ENCODE measurements at places on chromosomes 6 and 20.

- no peak for DNase-seq
These were observed 64.7 kb downstream of the TBC1D7 start for GRCh38 chr6:13263669-13264068.

- DNase-seq, result no peak
These were observed 64.2 kb downstream of the LMBRD1 start for GRCh38 chr6:69732640-69733039.

DNA sequence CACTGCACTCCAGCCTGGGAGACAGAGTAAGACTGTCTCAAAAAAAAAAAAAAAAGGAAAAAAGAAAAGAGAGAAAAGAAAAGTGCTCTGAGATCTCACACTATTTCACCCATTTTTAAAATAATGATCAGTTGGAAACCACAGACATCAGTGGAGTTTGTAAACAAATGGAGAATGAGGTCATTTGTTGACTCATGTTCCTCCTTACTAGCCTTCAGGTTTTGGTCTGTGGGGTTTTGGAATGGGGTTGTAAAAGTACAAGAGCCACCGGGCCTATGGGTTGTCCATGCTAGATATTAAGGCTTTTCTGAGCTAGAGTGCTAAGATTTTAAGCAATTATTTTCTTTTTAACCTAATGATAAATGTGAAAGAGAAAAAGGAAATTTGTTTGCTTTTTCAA, 104.4 kb upstream of the PRL start:
- DNase-seq, result no peak

DNA sequence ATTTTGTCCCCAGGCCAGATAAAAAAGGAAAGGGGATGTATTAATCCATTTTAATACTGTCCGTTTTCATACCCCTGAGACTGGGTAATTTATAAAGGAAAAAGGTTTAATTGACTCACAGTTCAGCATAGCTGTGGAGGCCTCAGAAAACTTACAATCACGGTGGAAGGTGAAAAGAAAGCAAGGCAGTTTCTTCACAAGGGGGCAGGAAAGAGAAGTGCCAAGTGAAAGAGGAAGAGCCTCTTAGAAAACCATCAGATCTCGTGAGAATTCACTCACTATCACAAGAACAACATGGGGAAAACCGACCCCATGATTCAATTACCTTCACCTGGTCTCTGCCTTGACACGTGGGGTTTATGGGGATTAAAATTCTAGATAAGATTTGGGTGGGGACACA, 152.5 kb downstream of the IBTK start:
- DNase-seq, result no peak

- DNase-seq, result no peak
These were observed 136.0 kb downstream of the MTHFD1L start for GRCh38 chr6:151001387-151002056.

GRCh38 chr6:149898966-149899365, 1.1 kb upstream of the RAET1E start:
- no peak for DNase-seq

DNA sequence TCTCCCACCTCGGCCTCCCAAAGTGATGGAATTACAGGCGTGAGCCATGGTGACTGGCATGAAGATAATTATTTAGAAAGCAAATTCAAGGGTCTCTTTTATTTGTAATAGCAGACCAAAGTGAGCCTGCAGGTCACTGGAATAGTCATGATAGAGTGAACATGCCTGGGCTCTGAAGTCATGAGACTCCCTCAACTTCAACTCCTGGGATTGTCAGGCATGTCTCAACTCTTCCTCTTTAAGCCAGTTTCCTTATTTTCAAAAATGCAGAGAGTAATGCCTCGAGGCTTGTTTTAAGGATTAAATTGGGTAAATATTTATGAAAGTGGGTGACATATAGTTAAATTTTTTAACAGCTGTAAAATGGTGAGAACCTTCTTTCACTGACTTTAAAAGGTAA, 22.7 kb upstream of the HECA start:
- no peak for DNase-seq

- DNase-seq, result peak; percentile 59
These were observed 44.0 kb upstream of the ZBTB24 start for GRCh38 chr6:109526905-109527628.

- peak; percentile 24 for DNase-seq
These were observed 55.7 kb upstream of the TNFAIP3 start for GRCh38 chr6:137811121-137811915.

GRCh38 chr6:165571721-165572132, 91.3 kb downstream of the PDE10A start:
- no peak for DNase-seq

- peak; percentile 37 for DNase-seq
These were observed 231.3 kb upstream of the FLRT3 start for GRCh38 chr20:14568701-14569100.

DNA sequence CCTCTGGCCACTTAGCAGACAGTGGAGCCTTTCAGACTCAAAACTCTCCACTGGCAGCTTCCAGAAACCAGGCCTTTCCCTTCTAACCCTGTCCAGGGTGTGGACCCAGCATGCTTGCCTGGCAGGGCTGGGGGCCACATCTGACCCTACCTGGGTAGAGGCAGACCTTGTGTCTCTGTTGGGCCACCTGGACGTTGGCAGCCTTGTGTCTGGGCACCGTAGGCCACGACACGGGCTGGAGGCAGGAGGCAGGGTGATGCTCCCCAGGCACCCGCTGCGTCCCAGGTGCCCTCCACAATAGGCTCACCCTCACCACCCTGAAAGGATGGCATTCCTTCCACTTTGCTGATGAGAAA, 67.6 kb downstream of the NOL4L start:
- no peak for DNase-seq

DNA sequence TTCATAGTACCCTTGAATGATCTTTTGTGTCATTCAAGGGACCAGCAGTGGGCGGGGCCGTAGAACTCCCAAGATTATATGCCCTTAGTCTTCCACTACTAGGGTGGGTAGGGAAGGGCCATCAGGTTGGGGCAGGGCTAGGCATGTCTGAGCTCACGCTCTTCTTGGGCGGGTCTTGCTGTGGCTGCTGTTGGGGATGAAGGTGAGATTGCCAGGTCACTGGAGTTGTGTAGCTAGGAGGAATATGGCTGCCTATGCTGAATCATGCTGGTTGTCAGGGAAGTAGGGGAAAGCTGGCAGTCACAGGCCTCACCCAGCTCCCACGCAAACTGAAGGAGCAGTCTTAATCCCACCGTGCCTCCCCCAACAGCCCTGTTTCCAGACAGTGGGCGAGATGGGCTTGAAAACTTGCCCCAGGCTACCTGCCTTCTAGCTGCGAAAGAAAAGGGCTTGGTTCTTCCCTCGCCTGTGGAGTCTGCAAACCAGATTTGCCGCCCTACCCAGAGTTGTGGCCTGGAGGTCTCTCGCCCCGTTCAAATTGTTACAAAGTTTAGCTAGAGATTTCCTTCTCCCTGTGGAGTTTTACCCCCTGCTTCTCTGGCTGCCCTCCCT, 76.4 kb upstream of the ADGRF4 start:
- DNase-seq, result no peak

- DNase-seq, result no peak
These were observed 104.6 kb downstream of the EPB41L2 start for GRCh38 chr6:130958468-130958867.

Measured in fibroblast of the conjunctiva (primary cell).